Esophagus squamous epithelium (tissue), 5 donors: ENCODE measurements at places on chromosomes 7 and 10.

- no peak for DNase-seq
These were observed 173.5 kb downstream of the CUX1 start for GRCh38 chr7:101990811-101991418.

GRCh38 chr7:123871998-123872867, 27.3 kb downstream of the HYAL4 start:
- no peak for DNase-seq

DNA sequence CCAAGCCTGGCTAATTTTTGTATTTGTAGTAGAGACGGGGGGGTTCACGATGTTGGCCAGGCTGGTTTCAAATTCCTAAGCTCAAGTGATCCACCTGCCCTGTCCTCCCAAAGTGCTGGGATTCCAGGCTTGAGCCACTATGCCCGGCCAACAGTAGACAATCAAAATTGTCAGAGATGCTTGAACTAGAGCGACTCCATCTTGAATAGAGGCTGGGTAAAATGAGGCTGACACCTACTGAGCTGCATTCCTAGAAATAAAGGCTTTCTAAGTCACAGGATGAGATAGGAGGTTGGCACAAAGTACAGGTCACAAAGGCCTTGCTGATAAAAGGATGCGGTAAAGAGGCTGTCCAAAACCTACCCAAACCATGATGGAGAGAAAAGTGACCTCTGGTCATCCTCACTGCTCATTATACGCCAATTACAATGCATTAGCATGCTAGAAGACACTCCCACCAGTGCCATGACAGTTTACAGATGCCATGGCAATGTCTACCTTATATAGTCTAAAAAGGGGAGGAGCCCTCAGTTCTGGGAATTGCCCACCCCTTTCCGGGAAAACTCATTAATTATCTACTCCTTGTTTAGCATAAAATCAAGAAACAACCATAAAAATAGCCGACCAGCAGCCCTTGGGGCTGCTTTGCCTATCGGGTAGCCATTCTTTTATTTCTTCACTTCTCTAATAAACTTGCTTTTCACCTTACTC, 134.5 kb downstream of the BAMBI start:
- DNase-seq, result no peak

- no peak for DNase-seq
These were observed 509 bp upstream of the ING3 start for GRCh38 chr7:120949998-120950538.

GRCh38 chr10:61283066-61283465, 170.1 kb downstream of the TMEM26 start:
- DNase-seq, result no peak

GRCh38 chr7:47405921-47406800, 175.8 kb downstream of the TNS3 start:
- DNase-seq, result no peak

DNA sequence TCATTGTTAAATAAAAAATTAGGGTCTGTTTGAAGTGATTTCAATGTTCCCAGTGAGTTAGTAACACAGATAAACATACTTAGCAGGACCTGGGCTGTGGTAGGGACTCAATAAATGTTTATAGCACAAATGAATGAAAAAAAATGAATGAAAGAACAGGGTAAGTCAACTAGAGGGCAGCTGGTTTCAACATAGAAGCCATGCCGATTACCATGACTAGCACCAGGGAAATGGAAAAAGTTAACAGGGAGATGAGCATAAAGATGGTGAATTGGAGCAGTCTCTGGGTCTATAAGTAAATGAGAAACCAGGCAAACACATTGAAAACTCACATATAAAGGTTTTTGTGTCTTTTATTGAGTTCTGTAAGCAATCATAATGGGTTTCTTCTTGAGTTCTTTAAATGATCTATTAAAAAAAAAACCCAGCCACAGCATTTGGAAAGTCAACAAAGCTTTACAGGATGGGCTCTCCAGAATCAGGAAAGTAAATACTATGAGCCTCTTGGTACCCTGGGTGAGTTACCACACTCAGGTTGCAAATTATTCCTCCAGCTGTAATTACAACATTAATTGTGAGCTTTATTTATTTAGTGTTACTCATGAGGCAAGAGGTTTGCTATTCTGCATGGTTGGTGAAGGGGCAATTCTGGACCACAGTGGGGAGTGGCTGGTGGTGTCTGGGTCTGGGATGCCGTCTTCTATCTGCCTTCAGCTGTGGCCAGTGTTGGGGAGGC, 46.1 kb upstream of the MTPN start:
- DNase-seq, result no peak

DNA sequence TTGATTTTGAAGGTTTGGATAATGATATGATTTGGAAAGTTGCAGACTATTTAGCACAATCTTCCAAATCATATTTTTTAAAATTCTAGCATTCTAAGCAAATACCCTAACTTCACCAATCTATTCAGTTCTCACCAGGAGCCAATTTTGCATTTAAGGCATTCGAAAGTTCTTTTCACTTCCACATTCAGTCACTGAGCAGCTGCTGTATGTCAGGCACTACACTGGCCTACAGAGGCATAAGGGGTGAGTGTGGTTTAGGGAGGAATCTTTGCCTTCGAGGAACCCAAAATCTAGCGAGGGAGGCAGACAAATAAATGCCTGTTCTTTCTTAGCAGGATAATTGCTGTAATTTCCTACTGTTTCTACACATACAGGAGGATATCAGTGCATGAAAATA, 10.7 kb upstream of the UCN3 start:
- no peak for DNase-seq
